MM.1S (cell line): ENCODE measurements at places on chromosomes 6 and 20.
A peak's percentile ranks its signal among the peaks of the same experiment; 100 is the strongest.

DNA sequence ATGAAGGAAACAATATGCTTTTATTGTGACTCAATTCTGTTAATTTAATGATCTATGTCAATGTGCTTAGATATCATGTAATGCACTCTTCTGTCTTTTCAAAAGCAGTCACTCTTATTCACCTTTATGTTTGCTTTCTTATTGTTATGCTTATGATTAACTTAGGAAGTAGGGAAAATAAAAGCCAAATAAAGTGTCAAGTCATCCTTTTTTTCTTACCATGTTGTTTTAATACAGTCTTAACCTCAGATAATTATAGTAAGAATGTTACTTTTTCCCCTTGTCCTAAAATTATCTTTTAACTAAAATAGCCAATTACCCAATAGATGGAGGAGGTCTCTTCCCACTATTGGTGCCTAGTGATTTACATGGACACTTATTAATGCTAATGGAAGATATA is 72.6 kb downstream of the TFAP2B start:
- no peak overlapping the region for H3K27ac ChIP-seq
- H3K4me3 ChIP-seq, result no peak overlapping the region
- no peaks in the 10 kb centered on the region for H3K27me3 ChIP-seq
- no peak for DNase-seq
- H3K4me1 ChIP-seq, result no peaks in the 10 kb centered on the region

DNA sequence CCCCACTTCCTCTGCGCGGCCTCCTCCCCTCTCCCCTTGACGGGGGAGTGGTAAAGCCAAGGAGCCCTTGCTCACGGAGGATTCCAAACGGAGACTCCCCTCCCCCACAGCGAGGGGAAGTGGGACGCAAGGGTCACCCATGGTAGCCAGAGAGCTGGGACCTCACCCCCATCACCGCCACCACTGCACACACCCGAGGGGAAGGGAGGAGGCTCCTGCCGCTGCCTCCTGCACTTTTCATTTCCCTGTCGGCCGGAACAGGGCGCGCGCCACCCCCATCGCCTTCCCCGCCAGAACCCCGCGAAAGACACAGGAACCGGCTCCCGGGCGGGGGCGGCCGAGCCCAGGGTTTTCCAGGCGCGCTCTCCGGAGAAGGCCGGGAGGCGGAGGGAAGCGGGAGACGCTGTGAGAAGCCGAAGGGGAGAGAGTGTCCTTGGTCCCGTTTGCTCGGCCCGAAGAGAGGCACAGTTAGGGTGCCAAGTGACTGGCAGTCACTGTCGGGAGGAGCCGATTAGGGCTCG is 789 bp downstream of the CCND3 start:
- no peaks in the 10 kb centered on the region for H3K36me3 ChIP-seq
- H3K4me1 ChIP-seq, result peaks cover 24% of the 10 kb centered on the region
- no peak for DNase-seq
- H3K27ac ChIP-seq, result peak overlapping the region; percentile 27; the same call in 1 of the 2 replicates

DNA sequence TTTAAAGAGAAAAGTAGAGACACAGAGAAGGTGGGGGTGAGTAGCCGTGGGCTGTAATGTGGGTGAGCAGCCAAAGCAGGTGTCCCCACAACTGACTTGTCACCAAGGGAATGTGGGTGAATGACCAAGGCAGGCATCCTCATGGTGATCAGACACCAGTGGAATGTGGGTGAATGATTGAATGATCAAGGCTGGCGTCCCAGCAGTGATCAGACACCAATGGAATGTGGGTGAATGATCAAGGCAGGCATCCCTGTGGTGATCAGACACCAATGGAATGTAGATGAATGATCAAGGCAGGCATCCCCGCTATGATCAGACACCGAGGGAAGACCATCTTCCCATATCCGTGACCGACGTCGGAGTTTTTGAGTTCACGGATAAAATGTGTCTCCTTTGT is 49.8 kb upstream of the OR14J1 start:
- no peak overlapping the region for H3K27ac ChIP-seq
- H3K4me1 ChIP-seq, result no peaks in the 10 kb centered on the region
- H3K36me3 ChIP-seq, result no peaks in the 10 kb centered on the region
- DNase-seq, result no peak
- H3K27me3 ChIP-seq, result no peaks in the 10 kb centered on the region
- no peak overlapping the region for H3K4me3 ChIP-seq

GRCh38 chr6:30555816-30556065 is 548 bp downstream of the GNL1 start:
- peaks cover 13% of the 10 kb centered on the region for H3K4me1 ChIP-seq
- H3K27me3 ChIP-seq, result no peaks in the 10 kb centered on the region
- H3K4me3 ChIP-seq, result peak overlapping the region; percentile 96

GRCh38 chr6:119040636-119041035 is 37.8 kb downstream of the FAM184A start:
- H3K4me1 ChIP-seq, result no peaks in the 10 kb centered on the region
- no peak overlapping the region for H3K4me3 ChIP-seq
- no peak for DNase-seq
- no peaks in the 10 kb centered on the region for H3K36me3 ChIP-seq

DNA sequence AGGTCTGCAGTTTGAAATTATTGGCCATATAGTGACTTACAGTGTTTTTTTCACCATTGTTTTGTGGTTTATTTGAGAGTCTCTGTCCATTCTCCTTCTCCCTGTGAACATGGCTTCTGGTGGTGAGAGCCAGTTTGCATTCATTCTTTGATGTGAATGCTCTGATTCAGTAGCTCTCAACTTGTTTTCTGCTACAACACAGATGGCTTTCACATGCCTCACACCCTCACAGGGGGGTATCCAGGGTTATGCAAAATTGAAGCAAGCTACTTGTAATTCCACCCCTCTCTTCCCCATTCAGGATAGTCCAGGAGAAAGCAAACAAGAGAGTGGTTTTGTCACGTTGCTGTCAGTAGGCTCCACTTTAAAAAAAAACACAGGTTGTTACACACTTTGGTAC is 55.6 kb downstream of the SLX4IP start:
- no peak for DNase-seq
- H3K27me3 ChIP-seq, result no peaks in the 10 kb centered on the region
- H3K4me3 ChIP-seq, result no peak overlapping the region
- H3K36me3 ChIP-seq, result no peaks in the 10 kb centered on the region
- H3K4me1 ChIP-seq, result no peaks in the 10 kb centered on the region

- DNase-seq, result no peak
- H3K27ac ChIP-seq, result no peak overlapping the region
- H3K4me1 ChIP-seq, result no peaks in the 10 kb centered on the region
These were observed 12.4 kb downstream of the LY86 start for GRCh38 chr6:6600875-6601274.

GRCh38 chr6:20846602-20847028 is 312.4 kb downstream of the CDKAL1 start:
- H3K4me3 ChIP-seq, result no peak overlapping the region
- H3K4me1 ChIP-seq, result no peaks in the 10 kb centered on the region
- no peak for DNase-seq
- no peak overlapping the region for H3K27ac ChIP-seq
- H3K36me3 ChIP-seq, result no peaks in the 10 kb centered on the region; the same call in 1 of the 2 replicates

DNA sequence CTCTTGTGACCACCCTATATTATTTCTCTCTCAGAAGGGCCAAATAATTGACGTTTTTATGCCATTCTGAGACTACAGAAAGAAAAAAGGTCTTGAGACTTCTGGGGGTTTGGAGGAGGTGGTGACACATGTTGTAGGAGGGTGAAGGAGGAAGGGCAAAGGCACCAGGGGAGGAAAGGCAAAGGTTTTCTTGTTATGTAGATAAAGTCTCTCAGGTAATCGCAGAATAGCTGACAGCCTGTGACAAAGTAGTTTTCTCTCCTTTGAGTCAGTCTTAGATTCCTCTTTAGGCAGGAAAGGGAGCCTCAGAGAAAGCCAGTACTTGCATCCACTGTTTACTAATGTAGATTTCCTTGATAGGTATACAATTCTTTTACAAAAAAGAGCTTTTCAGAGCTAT is 23.6 kb downstream of the OR2B2 start:
- peaks cover 9% of the 10 kb centered on the region for H3K4me1 ChIP-seq
- H3K27ac ChIP-seq, result no peak overlapping the region
- DNase-seq, result no peak
- H3K36me3 ChIP-seq, result no peaks in the 10 kb centered on the region
- no peaks in the 10 kb centered on the region for H3K27me3 ChIP-seq

- no peaks in the 10 kb centered on the region for H3K36me3 ChIP-seq
- H3K4me3 ChIP-seq, result no peak overlapping the region
- H3K27me3 ChIP-seq, result no peaks in the 10 kb centered on the region
- H3K4me1 ChIP-seq, result no peaks in the 10 kb centered on the region
These were observed 24.2 kb downstream of the ANKEF1 start for GRCh38 chr20:10059006-10059405.
